NCI-H1105 treated with DMSO at 0.1 percent for 48 hours (cell line): ENCODE measurements at places on chromosomes 7 and 10.

DNA sequence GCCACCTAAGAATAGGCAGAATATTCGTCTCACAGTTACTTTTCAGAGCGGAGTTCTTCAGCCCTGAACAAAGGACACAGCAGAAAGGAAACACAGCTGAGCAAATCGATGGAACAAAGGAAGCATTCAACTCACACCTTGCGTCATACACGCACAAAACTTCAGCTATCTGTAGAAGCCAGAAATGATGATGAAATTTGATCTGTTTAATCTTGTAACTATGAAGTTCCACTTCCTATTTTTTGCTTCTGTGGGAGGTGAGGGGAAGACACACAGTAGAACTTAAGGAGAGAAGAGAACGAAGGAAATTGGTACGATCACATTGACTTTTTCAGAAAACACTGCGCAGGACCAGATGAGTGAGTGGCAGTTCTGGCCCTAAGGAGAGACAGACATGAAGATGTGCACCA lies 26.2 kb downstream of the FAM171A1 start:
- peak; percentile 42 for DNase-seq

DNA sequence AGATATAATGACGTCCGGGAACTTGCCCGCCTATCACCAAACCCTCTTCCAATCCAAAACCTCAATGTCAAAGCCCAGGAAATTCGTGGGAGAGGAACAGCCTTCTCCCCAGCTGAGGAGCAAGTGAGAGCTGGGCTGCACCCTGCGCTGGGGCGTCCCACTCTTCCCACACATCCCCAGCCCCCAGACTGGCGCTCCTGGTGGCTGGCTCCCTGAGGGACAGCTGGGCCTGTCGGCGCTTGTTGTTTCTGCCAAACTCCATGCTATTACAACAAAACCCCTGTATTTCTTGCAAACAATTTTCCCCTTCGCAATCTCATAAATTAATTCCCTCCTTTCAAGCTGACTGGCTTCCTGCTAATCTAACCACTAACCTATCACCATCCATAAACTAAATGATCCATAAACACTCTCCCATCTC lies 53.0 kb downstream of the GRID1 start:
- DNase-seq, result no peak

- DNase-seq, result peak; percentile 20
Observed at GRCh38 chr7:93178213-93178612, 30.0 kb upstream of the SAMD9L start.

GRCh38 chr10:93475871-93476270 lies 6.3 kb downstream of the MYOF start:
- no peak for DNase-seq

DNA sequence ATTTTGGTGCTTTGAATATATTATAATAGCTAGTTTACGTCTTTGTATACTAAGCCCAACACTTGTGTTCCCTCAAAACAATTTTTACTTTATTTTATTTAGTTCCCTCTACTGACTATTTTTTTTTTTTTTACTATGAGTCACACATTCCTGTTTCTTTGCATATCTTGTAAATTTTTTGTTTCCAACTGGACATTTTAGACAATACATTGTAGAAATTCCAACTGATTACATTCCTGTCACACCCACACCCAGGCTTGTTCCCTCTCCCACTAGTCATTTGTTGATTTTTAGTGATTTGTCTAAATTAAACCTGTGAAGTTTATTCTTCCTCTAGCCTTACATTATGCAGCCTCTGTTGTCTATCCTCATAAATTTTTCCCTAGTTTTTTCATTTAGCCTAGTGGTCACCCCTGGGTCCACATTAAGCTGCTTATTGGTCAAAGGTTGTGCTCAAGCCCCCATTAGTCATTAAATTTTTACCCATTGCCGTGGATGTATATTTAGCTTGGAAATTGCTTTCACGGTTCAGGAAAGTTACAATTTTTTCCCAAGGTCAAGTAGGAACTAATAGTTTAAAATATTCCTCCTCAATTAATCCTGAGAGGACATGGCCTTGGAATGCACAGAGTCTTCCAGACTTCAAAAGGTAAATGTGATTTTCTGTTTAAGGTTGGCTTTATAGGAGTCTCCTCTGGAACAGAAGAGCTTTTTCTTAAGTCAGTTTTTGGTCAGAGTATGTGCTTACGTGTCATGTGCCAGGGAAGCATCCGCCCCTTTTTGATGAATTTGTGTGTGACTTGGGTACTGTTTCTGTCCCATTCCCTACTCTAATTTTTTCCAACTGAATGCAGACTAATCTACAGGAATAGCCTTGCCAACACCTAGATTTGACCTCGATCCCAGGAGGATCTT lies 207.6 kb upstream of the TMEM72 start:
- no peak for DNase-seq
